ENCODE measurements at places on chromosomes 5 and 9. TPM values are rescaled to one million over a fixed set of nuclear protein-coding genes. Genes with fewer than 3 reads are reported as not detected.

The SPATA31E1 gene
- not detected for total RNA-seq

The SMC5 gene
- total RNA-seq: 15.3 TPM

The FBN2 gene
- 2,094 TPM for total RNA-seq

The ADAMTS19 gene
- 69.6 TPM for total RNA-seq

The PRR7 gene
- total RNA-seq: 26.4 TPM

The IFNB1 gene
- total RNA-seq: not detected

The KIF20A gene
- 106 TPM for total RNA-seq

The OR2Y1 gene
- total RNA-seq: not detected

The GMCL2 gene
- not detected for total RNA-seq

The FOXD4 gene
- 1.5 TPM for total RNA-seq

The IFNA7 gene
- not detected for total RNA-seq

The ADCY2 gene
- 2.2 TPM for total RNA-seq

The MEF2C gene
- total RNA-seq: 95.3 TPM

The PCDHGA3 gene
- 3.2 TPM for total RNA-seq

The MLANA gene
- total RNA-seq: not detected

The DIPK1B gene
- total RNA-seq: 188 TPM

The SLCO6A1 gene
- not detected for total RNA-seq

The MYMK gene
- total RNA-seq: not detected

The MAMDC2 gene
- 0.54 TPM for total RNA-seq

The RMRP gene
- 17,487 TPM for total RNA-seq

The TTC16 gene
- total RNA-seq: 0.06 TPM

The IL13 gene
- not detected for total RNA-seq

The IFNA13 gene
- not detected for total RNA-seq

The ZNF300 gene
- total RNA-seq: 8.7 TPM

The LPAR1 gene
- 0.77 TPM for total RNA-seq

The GPR21 gene
- 0.21 TPM for total RNA-seq

The DBH gene
- not detected for total RNA-seq

The BTNL8 gene
- not detected for total RNA-seq

Measured in cardiac muscle cell (in vitro differentiated cells and primary cell).